NCI-H82 (cell line): ENCODE measurements at places on chromosomes 4 and X.

GRCh38 chrX:105910563-105911105 is 88.3 kb downstream of the NRK start:
- DNase-seq: no peak

- DNase-seq: no peak
Measured at GRCh38 chr4:133513901-133514300, 364.8 kb downstream of the PCDH10 start.

GRCh38 chr4:11783588-11783987 is 354.9 kb upstream of the HS3ST1 start:
- no peak for DNase-seq

DNA sequence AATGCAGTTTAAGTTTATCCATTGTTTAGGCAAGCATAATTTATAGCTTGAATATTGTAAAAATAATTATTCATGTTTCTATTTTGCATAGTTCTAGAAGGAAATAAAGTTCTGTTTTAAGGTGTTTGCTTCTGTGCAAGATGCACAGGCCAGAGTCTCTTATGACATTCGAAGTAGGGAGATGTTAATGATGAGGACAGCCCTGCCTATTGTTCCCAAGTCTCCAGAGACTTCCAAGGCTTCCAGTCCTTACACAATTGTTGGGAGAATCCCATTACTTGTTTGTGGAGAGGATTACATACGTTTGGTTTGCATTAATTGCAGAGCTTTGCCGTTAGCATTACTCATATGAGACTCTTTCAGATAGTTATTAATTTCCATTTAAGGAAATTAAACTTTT is 96.2 kb upstream of the ANK2 start:
- DNase-seq: peak; percentile 91

GRCh38 chr4:40998675-40999358 is 215.5 kb downstream of the APBB2 start:
- no peak for DNase-seq

GRCh38 chrX:148763896-148764295 is 263.5 kb downstream of the AFF2 start:
- DNase-seq: no peak

DNA sequence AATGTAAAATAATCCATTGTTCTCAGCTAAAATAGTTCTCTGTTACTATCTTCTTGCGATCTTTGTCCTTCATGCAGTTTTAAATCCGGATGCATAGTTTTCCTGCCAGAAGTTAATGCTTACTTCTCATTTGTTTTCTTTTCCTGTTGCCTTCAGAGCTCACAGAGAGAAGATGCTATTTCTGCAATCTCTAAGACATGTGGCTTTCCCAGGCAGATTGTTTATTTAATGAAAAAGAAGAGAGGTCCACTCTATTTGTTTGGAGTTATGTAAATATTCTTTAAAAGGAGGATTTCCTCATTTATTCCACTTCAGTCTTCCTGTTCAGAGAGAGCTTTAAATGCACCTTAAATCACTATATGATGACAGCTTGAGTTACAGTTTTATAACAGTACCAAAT is 39.3 kb upstream of the HPGD start:
- no peak for DNase-seq

DNA sequence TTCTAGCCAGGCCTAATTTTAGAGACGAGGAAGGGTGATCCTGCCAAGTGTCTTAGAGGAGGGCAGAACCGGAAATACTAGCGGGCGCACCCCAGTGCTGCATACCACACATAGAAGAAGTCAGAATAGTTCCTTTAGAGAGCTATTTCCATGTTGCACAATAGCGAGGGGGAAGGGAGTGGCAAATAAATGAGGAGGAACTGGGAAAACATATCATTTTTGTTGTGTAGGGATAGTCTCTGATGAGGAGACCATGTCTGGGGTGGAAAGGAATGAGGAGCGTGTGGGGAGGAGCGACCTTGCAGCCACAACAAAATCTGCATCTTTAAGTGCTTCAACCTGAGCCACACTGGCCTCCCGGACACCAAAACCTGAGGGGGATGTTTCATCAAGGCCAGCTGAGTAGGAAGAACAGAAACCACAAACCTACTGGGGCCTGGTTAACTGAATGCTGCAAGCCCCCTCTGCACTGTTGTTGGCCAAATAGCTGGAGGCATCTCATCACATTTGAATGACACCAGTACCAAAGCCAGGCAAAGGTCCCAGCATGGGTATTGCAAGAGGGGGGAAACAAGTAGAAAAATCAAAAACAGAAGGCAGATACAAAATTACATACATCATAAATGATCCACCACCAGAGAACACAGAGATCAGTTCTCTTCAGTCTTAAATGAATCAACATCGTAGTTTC is 26.7 kb upstream of the C1QTNF7 start:
- no peak for DNase-seq

DNA sequence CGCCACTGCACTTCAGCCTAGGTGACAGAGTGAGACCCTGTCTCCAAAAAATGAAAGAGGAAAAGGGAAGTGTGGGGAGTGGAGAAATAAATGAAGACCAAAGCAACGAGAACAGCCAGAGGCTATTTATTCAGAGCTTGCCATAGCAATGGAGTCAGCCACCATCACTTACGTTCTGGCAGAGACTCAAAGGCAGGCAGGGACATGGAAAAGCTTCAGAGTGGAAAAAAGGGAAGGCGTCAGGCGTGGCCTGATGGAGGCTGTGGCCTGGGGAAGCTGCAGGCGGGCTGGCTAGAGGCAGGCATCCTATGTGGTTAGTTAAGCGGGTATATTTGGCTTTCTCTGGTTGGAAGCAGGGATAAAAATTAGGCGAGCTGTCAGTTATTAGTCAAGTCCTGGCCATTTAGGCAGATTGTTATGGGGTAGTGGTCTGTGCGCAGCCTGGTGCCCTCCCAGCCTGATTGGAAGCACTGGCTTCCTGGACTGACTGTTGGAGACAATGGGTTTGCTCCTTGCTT is 73.3 kb downstream of the DCTD start:
- DNase-seq: no peak

GRCh38 chrX:1239681-1240142 is 27.3 kb upstream of the CRLF2 start:
- no peak for DNase-seq

DNA sequence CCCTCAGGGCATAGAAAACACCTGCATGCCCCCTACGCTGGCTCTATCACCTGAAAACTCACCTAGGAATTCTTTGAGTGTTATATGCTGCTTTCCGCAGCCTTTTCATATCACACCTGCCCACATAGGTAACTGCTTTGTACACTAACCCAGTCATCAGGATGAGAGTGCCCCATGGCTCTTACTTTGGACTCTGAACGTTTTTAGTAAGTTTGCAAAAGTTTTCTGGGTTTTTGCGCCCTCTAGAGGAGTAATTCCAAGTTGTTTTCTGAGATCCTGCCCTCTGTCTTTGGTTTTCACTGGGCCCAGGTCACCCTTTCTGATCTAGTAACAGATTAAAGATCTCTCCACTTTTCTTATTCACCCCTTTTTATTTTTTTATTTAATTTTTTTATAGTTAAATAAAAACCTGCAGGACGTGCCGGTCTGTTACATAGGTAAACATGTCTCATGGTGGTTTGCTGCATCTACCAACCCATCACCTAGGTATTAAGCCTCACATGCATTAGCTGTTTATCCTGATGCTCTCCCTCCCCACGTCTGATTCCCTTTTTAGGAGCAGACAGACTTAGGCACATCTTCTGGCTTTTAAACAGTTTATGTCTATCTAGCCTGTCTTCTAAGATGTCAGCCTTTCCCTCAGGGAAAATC is 139.2 kb downstream of the NWD2 start:
- DNase-seq: peak; percentile 60

- DNase-seq: no peak
Measured at GRCh38 chr4:28146191-28146590, 1285.5 kb downstream of the STIM2 start.

GRCh38 chr4:103756741-103757140 is 37.0 kb upstream of the TACR3 start:
- no peak for DNase-seq

GRCh38 chr4:46975812-46976553 is 17.4 kb downstream of the GABRA4 start:
- no peak for DNase-seq

- peak; percentile 94 for DNase-seq
Measured at GRCh38 chrX:38803588-38804431, 2.6 kb downstream of the MID1IP1 start.
